Cardiac muscle cell (in vitro differentiated cells and primary cell): ENCODE measurements at places on chromosomes 1 and 21. TPM values are rescaled to one million over a fixed set of nuclear protein-coding genes. Genes with fewer than 3 reads are reported as not detected.

LCA5L gene
- 2.0 and 2.9 TPM in 2 replicates for total RNA-seq

GBP7 gene
- total RNA-seq = not detected in 2 replicates

RNU1-3 gene
- total RNA-seq = under 0.01 TPM in 2 replicates

SPRR2G gene
- not detected in 2 replicates for total RNA-seq

SLC22A15 gene
- 2.3 and 2.7 TPM in 2 replicates for total RNA-seq

PADI4 gene
- not detected in 2 replicates for total RNA-seq

RGS18 gene
- total RNA-seq = not detected in 2 replicates

PPIAL4G gene
- total RNA-seq = not detected in 2 replicates

BRINP2 gene
- total RNA-seq = 8.9 and 20.6 TPM in 2 replicates

TRIM62 gene
- 5.8 and 6.3 TPM in 2 replicates for total RNA-seq

C4BPB gene
- total RNA-seq = not detected in 2 replicates

PLA2G2C gene
- not detected in 2 replicates for total RNA-seq

AMY1C gene
- 0.12 TPM in 1 of 2 replicates, not detected in the other for total RNA-seq

ZNF648 gene
- total RNA-seq = 0.12 and 0.39 TPM in 2 replicates

IGFN1 gene
- 0.32 TPM in 1 of 2 replicates, not detected in the other for total RNA-seq

MAN1C1 gene
- total RNA-seq = 85.7 and 118 TPM in 2 replicates

LHX8 gene
- total RNA-seq = 0.18 and 0.35 TPM in 2 replicates

ANGPTL3 gene
- total RNA-seq = not detected in 2 replicates
